ENCODE measurements at places on chromosomes 16 and 17.

DNA sequence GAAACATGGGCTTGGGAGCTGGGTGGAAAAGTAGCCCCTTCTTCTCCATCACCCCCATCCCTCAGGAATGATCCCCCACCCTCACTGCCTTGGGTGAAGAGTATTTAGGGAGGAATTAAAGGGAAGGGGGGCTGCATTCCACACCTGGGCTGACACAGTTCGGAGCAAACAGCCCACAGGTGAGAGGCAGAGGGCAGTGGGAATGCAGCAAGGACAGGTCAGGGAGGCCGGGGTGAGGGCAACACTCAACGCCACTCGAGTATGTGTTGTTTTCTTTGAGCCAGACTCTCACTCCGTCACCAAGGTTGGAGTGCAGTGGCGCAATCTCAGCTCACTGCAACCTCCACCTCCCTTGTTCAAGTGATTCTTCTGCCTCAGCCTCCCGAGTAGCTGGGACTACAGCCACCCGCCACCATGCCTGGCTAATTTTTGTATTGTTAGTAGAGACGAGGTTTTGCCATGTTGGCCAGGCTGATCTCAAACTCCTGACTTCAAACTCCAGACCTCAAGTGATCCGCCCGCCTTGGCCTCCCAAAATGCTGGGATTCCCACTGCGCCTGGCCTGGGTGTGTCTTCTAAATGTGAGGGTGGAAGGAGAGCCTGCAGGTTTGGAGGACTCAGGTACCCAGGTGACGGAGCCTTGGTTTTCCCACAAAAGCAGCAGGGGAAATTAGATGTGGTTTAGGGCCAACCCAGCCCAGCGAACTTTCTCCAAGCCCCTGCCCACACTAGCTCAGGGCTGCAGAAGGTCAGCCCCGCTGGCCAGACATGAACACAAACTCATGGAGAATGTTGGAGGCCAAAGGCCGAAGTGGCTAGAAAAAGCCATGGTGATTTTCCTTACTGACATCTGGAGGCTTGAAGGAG lies 21.2 kb upstream of the ITGA3 start:
- no peak for DNase-seq

- DNase-seq, result no peak
Observed at GRCh38 chr16:79902351-79902750, 301.8 kb upstream of the MAF start.

DNA sequence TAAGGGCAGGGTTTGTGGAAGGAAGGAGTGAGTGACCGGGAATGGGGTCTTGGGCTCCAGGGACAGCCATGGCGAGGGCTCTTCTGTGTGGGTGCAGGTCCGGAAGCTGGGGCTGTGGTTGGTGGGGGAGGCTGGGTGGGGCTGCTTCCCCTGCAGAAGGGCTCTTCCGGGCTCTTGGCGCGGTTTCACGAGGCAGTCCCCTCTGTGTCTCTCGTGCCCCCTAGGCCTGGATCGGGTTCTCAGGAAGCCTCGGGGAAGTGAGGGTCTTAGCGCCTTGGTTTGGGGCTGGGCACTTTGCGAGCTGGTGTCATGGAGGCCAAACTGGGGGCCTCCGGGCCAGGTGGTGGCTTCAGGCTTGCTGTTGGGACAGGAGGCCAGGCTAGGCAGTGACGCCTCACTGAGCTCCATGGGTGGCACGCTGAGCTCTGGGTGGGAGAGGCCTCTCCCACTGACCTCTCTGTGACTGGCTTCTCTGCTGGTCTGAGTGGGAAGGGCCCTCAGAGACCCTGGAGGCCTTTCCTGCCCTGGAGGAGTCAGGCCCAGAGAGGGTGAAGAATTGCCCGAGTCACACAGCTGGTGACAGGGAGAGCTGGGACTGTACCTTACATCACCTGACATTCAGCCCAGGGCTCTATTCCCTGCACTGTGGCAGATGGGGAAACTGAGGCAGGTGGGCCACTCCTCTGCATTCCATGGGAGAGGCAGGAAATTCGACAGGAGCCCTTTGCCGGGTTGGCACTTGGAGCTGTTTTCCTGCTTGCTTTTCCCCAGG lies 8.2 kb downstream of the ADCY7 start:
- peak; percentile 46 for DNase-seq

DNA sequence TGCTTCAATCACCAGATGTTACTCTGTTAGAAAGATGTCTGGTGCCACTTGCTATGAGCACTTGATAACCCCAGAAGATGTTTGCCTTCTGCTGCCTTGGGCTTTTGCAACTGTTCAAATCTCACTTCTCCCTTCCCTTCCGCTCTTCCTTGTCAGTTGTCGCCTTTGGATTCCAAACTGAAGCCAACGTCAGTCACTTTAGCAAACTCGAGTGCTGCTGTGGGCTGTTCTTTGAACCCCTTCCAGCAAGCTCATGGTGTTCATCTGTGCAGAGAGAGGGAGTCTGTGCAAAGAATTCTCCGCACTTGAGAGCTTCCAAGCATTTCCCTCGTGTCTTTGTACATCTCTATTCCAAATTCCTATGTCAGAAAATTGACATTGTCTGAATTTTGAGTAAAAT lies 879.4 kb downstream of the CDH11 start:
- no peak for DNase-seq

DNA sequence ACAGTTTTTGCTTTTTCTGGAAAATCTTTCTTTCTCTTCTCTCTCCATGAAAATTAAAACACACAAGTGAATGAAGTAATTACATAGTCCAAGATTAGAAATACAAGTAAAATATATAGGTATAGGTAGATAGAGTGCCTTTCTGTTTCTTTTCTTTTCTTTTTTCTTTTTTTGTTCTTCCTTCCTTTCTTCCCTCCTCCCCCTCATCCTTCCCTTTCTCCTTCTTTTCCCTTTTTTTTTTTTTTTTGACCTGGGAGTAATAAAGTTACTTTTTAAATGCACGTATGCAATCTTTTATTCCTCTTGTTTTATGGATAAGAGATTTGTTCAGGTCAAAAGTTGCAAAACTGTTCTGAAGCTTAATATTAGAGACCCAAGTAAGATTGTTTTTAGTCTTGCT lies 34.6 kb upstream of the KCNJ2 start:
- DNase-seq, result no peak

GRCh38 chr17:40915199-40915661 lies 22.2 kb downstream of the KRT23 start:
- DNase-seq, result no peak

DNA sequence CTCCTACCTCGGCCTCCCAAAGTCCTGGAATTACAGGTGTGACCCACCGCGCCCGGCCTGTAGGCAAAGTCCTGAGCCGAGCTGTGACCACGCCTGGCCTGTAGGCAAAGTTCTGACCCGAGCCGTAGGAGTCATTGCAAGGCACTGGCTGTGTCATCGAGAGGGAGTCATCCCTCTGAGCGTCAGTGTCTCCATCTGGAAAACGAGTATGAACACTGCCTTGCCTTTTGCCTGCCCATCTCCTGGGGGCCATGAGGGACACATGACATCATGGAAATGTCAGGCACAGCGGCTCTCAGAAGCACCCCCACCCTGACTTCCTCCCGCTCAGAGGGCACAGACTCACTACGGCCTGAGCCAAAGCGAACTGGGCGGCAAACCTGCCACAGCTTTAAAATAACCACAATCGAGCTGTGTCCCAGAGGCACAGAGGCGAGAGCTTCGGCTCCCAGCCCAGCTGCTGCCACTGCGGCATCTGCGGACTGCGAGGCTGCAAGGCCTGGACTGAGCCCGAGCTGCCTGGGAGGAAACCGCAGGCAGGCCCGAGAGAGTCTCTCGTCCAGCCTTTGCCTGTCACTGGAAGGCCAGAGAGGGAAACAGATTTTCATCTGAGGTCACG lies 50.8 kb downstream of the RPH3AL start:
- no peak for DNase-seq

DNA sequence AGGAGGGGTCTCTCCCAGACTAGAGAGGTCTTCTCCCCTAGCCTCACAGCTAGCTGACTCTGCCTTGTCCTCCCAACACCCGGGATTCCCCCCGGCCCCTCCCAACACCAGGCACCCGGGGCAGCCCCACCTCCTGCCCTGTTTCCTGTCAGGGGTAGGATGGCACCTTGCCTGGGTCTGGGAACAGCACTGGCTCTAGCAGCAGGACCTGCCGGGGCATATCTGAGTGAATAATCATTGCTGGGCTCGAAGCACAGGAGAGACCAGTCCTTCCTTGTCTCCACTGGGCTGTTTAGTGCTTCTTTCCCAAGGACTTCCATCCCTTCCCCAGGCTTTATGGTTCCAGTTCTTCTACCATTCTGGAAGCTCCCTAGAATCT lies 25.7 kb downstream of the MINK1 start:
- DNase-seq, result no peak

DNA sequence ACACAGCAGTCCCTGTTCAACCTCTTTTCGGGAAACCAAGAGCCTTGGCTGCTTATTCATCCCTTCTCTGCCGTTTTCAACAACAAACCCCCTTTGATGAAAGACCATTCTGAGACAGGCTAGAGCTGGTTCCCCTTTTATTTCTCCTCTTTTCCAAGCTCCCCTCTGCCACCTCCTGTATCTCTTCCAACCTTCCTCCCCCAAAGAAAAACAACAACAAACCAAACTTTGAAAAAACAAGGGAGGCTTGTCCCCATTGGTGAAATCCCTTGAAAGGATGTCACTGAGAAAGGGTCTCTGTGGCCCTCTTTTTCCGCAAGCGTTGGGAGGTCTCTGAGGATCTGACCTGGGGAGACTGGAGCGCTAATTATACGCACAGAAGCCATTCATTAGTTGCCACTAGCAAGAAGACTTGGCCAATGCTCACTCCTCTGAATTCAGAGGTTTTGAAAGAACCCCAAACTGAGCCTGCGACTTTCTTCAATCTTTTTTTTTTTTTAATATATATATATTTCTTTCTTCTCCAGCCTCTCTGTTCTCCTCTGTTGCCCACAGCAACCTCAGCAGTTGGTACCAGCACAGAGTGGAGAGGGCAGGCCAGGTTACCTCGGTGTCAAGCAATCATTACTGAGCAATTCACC lies 101.4 kb downstream of the PITPNC1 start:
- peak; percentile 51 for DNase-seq

DNA sequence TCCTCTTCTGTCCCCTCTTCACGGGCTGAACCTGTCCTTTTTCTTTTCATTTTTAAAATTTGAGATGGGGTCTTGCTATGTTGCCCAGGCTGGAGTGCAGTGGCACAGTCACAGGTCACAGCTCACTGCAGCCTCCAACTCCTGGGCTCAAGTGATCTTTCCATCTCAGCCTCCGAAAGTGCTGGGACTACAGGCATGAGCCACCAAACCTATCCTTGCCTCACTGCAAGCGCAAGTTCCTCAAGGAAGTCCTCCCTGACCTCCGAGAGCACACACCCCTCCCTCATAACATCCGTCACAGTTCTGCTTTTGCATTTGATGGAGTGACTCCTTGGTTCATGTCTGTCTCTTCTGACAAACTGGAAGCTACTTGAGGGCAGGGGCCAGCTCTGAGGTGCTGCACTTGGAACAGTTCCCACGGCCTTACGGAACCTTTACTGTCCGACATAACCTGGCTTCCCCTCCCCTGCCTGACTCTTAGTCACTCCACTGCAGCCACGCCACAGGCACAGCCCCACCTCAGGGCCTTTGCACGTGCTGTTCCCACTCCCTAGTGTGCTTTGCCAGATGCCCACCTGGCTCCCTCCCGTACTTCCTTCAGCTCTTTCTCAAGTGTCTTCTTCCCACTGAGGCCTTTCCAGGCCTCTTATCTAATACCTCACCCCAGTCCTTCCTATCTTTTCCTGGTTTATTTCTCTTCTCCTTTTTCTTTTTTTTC lies 4.4 kb downstream of the TBX6 start:
- no peak for DNase-seq

DNA sequence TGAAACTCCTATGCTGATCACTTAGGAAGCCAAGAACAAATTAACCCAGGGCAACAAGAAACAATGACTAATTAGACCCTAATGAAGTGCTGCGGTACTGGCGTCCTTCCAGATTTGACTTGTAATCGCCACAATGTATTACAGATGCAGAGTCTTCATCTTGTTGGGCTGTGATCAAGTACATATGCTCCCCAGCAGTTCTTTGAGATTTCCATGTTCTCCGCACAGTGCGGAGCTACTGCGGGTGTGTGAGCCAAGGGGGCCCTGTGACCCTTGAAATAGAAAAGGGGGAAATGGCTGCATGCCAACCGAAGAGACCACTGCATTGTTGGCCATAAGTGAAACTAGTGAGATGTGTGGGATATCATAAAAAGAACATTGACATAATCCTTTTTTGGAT lies 469.9 kb downstream of the MAF start:
- no peak for DNase-seq

GRCh38 chr16:57799600-57800199 lies 2.6 kb downstream of the KIFC3 start:
- no peak for DNase-seq

DNA sequence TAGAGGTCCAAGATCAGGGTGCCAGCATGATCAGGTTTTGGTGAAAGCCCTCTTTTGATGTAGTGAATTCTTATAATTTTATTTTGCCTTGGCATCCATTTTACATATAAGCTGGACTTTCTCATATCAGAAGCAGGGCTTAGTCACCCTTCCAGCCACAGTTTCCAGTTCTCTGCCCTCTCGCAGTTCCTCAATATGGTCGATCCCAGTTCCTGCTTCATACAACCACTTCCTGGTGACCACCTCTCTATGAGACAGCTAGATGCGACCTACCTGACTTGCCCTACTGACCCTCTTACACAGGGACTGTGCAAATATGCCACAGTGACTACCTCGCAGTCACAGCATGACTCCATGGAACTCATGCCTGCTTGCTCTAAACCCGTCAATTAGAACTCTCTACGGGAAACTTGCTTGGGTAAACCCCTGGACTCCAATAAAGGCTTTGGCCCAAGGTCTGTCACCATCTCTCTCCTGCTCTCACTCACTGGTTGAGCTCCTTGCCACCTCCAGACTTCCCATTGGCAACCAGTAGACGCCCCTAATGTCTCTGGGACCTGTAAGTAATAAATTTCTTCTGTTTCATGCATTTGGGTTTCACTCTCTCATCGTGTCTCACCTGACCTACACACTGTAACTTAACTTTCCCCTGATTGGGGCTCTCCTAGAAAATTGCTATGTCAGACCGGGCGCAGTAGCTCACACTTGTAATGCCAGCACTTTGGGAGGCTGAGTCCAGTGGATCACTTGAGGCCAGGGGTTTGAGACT lies 21.4 kb downstream of the CD300LG start:
- DNase-seq, result no peak

DNA sequence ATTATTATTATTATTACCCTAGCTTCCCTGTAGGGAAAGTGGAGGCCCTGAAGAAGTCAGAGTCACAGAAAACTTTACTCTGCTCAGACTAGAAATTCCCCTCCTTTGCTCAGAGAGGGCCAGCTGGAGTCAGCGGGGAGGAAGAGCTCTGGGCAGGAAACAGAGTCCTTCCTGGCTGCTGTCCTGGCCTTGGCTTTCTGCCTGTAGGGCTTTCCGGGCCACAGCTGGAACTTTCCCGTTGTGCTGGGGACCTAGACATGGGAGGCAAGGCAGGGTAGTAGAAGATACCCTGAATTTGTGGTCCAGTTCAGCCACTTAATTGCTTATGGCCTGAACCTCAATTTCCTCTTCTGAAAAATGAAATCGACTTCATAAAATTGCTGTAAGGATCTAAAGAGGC lies 14.0 kb upstream of the CCL2 start:
- DNase-seq, result no peak

- peak; percentile 2 for DNase-seq
Observed at GRCh38 chr16:31079342-31079944, 5.2 kb downstream of the ZNF646 start.

- DNase-seq, result no peak
Observed at GRCh38 chr17:77677630-77678029, 280.9 kb upstream of the TNRC6C start.

Measured in naive thymus-derived CD8-positive, alpha-beta T cell (primary cell).